ENCODE measurements at places on chromosomes 1 and 21. TPM values are rescaled to one million over a fixed set of nuclear protein-coding genes. Genes with fewer than 3 reads are reported as not detected.

DNA sequence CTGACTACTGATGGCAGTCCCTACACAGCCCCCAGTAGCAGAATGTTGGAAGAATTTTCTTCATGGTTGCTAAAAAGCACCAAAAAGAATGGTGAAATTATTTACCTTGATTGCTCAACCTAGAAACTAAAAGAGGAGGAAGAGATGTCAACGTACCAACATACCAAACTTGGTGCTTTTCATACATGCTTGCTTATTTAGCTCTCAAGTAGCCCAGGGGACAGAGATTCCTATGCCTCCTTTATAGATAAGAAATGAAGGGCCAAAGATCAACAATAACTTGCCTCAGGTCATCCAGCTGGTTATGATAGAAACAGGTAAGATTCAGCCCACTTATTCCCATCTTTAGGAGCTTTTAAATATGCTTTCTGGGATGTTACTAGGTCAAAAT is 170.6 kb downstream of the PIGK start:
- H3K36me3 ChIP-seq: no peaks in the 10 kb centered on the region
- no peak for DNase-seq
- H3K4me3 ChIP-seq: no peak overlapping the region
- no peaks in the 10 kb centered on the region for H3K27me3 ChIP-seq
- no peaks in the 10 kb centered on the region for H3K4me1 ChIP-seq
- no peak overlapping the region for H3K27ac ChIP-seq

- no peak for DNase-seq
- no peaks in the 10 kb centered on the region for H3K27me3 ChIP-seq
- no peak overlapping the region for H3K27ac ChIP-seq
- H3K36me3 ChIP-seq: no peaks in the 10 kb centered on the region
- H3K4me1 ChIP-seq: peaks cover 12% of the 10 kb centered on the region
Observed at GRCh38 chr1:84345220-84345619, 43.7 kb downstream of the SAMD13 start.

DNA sequence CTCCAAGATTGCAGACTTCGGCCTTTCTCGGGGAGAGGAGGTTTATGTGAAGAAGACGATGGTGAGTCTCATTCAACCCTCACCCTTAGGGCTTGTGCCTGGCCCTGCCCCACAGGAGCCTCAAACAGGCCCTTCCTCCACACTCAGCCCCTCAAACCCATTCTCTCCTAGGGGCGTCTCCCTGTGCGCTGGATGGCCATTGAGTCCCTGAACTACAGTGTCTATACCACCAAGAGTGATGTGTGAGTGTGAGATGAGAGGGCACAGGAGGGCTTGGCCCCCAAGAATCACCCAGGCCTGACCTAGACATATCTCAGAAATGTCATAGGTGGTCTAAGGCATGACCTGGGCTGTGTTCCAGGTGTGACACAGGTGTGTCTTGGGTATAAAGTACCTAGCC is 18.3 kb upstream of the MPL start:
- no peak overlapping the region for H3K4me3 ChIP-seq
- no peak for DNase-seq
- H3K36me3 ChIP-seq: no peaks in the 10 kb centered on the region
- no peaks in the 10 kb centered on the region for H3K4me1 ChIP-seq
- no peaks in the 10 kb centered on the region for H3K27me3 ChIP-seq
- no peak overlapping the region for H3K27ac ChIP-seq

DNA sequence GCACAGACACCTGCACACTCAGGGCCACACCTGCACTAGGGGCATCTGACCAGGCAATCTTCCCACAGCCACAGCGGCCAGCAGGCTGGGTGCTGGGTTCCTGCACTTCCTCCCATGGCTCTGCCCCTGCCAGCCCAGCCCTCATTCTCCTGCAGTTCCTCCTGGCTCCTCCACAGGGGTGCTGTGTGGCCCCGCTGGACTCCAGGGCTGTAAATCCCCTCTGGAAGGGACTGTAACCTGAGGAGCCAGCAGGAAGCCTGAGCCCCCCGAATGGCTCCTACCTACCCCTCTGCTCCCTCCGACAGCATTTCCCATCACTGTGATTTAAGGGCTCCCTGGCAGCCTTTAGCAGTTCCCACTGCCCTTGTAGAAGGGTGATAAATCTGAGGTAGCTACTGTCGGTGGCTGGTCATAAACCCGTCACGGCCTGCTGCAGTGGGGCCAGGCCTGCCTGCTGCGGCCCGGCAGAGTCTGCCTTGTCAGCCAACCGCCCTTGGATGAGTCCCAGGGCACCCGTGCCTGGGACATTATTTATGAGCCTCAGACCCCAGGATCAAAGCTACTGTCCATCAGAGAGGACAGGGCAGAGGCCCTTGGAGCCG is 8.8 kb downstream of the UBL4B start:
- no peak overlapping the region for H3K4me3 ChIP-seq
- H3K27me3 ChIP-seq: peaks cover 12% of the 10 kb centered on the region
- H3K36me3 ChIP-seq: no peaks in the 10 kb centered on the region
- DNase-seq: no peak

GRCh38 chr1:239388578-239388977 is 2.2 kb downstream of the CHRM3 start:
- H3K27ac ChIP-seq: no peak overlapping the region
- peaks cover 12% of the 10 kb centered on the region for H3K27me3 ChIP-seq
- no peak overlapping the region for H3K4me3 ChIP-seq
- no peaks in the 10 kb centered on the region for H3K36me3 ChIP-seq

- H3K4me3 ChIP-seq: no peak overlapping the region
- no peaks in the 10 kb centered on the region for H3K27me3 ChIP-seq
- H3K36me3 ChIP-seq: no peaks in the 10 kb centered on the region
- no peak for DNase-seq
- H3K27ac ChIP-seq: no peak overlapping the region
- H3K4me1 ChIP-seq: no peaks in the 10 kb centered on the region
Observed at GRCh38 chr1:18580047-18580446, 50.6 kb upstream of the PAX7 start.

- DNase-seq: no peak
- H3K36me3 ChIP-seq: no peaks in the 10 kb centered on the region
- no peaks in the 10 kb centered on the region for H3K4me1 ChIP-seq
- no peak overlapping the region for H3K27ac ChIP-seq
- no peak overlapping the region for H3K4me3 ChIP-seq
Observed at GRCh38 chr1:178959543-178960460, 65.9 kb upstream of the FAM20B start.

DNA sequence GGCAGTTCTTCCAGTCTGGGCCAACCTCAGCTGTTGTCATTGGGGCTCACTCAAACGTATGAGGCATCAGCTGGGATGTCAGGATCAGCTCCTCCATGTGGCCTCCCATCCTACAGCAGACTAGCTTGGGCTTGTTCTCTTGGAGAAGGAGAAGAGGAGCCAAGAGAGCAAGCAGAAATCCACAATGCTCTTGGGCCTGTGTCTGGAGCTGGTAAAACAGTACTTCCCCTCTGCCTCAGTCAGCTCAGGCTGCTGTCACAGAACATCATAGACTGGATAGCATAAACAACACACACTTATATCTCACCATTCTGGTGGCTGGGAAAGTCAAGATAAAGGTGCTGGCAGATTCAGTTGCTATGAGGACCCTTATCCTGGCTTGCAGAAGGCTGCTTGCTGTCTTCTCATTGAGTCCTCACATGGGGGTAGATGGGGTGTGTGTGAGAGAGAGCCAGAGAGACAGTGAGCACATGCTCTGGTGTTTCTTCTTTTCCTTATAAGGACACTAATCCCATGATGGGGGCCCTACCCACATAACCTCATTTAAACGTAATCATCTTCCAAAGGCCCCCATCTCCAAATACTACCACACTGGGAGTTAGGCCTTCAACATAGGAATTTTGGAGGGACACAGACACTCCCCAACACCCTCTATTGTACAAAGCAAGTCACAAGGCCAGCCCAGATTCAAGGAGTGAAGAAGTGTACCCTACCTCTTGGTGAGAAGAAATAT is 16.3 kb upstream of the DNAJC6 start:
- DNase-seq: no peak
- no peaks in the 10 kb centered on the region for H3K27me3 ChIP-seq
- H3K4me3 ChIP-seq: no peak overlapping the region

DNA sequence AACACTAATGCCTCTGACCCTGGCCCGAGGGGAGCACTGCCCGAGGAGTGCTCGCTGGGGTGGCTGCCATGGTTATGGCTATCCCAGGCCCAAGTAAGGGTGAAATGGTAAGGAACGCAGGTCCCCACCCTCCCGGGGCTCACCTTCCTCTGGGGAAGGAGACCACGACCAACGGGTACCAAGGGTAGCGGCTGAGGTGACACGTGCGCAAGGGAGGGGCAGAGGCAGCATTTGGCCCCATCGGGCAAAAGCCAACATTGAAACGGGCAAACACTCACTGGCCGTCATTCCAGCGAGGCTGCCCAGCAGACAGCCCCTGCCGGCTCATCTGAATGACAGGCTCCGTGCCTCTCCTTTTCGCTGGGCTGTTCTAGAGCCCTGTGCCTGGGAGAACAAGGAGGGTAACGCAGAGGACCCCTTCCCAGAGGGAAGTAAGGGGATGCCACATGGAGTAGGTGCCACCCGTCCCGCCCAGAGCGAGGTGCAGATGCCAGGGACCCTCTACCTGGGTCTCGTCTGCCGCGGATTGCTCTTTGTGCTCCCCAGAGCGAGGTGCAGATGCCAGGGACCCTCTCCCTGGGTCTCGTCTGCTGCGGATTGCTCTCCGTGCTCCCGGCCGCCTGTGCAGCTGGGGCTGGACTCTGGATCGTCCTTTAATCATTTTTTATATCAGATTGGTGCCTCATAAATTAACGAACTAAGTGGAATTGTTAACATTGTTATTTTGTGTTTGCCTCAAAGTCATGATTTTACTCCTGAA is 16.2 kb downstream of the ACTRT2 start:
- H3K4me3 ChIP-seq: no peak overlapping the region
- peak; percentile 36 for DNase-seq

DNA sequence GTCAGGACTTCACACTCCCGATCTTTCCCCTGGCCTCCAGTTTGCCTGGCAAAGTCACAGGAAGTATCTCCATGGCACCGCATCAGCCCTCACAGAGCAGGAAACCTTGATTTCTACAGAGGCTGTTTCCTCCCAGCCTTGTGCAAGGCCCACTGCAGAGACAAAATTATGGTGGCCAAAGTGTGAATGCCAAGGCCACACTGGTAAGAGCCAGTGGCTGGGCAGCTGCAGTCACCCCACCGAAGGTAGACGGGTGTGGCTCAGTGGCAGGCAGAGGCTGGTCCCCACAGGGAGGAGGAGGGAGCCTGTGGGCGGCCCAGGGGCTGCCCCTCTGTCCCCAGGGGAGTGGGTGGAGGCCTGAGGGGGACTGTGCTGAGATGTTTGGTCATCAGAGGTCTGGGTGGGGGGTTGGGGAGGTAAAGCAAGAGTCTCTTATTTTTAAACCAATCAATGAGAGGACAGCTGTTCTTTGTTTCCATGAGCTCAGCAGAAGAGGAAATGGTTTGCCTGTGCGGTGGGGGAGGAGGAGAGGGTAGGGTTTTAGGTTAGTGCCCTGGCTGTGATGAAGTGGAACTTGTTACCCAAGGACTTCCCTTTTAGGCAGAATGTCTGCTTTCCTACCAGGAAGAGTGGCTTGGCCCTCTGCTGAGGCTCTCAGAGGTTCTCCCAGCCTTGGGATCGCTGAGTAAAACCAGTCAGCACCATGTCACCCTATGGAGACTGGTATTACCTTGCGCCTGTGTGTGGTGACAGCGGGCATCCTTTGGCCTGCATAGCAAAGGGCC is 18.0 kb upstream of the BTG2 start:
- no peak overlapping the region for H3K4me3 ChIP-seq
- no peaks in the 10 kb centered on the region for H3K36me3 ChIP-seq
- peak; percentile 78 for DNase-seq
- H3K4me1 ChIP-seq: peaks cover 80% of the 10 kb centered on the region
- H3K27ac ChIP-seq: peak overlapping the region; percentile 91

GRCh38 chr1:13228343-13228781 is 2.4 kb upstream of the PRAMEF18 start:
- no peaks in the 10 kb centered on the region for H3K4me1 ChIP-seq
- no peaks in the 10 kb centered on the region for H3K36me3 ChIP-seq
- no peak overlapping the region for H3K27ac ChIP-seq
- H3K27me3 ChIP-seq: peaks cover 6% of the 10 kb centered on the region

GRCh38 chr1:42476605-42477004 is 13.5 kb downstream of the CCDC30 start:
- no peak overlapping the region for H3K4me3 ChIP-seq
- H3K27ac ChIP-seq: no peak overlapping the region
- H3K27me3 ChIP-seq: no peaks in the 10 kb centered on the region

- H3K4me3 ChIP-seq: no peak overlapping the region
- H3K36me3 ChIP-seq: no peaks in the 10 kb centered on the region
- H3K27ac ChIP-seq: no peak overlapping the region
- no peaks in the 10 kb centered on the region for H3K27me3 ChIP-seq
Observed at GRCh38 chr1:10504249-10504648, 29.5 kb downstream of the PEX14 start.

- H3K36me3 ChIP-seq: no peaks in the 10 kb centered on the region
- no peaks in the 10 kb centered on the region for H3K4me1 ChIP-seq
- no peak for DNase-seq
- no peaks in the 10 kb centered on the region for H3K27me3 ChIP-seq
Observed at GRCh38 chr1:176609556-176610408, 146.8 kb downstream of the PAPPA2 start.

DNA sequence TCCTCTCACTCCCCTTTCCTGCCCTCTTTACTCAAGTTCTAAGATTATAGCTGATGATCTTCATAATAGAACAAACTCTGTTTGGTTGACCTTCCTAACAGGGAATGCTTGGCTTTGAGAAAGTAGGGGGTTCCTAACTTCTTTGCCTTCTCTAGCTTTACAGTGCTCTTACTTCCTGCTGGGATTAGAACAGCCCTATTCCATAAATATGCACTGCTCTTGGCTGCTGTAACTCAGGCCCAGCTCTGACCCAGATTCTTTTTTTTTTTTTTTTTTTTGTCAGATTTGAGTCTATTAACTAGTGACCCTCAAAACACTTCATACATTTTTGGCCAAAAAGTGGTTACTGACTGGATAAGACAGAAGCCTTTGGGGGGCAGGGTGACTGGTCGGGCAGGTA is 39.4 kb upstream of the PIGV start:
- H3K4me1 ChIP-seq: peaks cover 64% of the 10 kb centered on the region
- no peaks in the 10 kb centered on the region for H3K27me3 ChIP-seq
- H3K36me3 ChIP-seq: no peaks in the 10 kb centered on the region
- no peak for DNase-seq
- no peak overlapping the region for H3K27ac ChIP-seq

Gene BCL10
- total RNA-seq: 8.2 TPM

Gene IGSF9
- not detected for total RNA-seq

Gene CDC42BPA
- total RNA-seq: 23.0 TPM

Gene CYYR1
- total RNA-seq: 7.1 TPM

Gene CATSPER4
- total RNA-seq: not detected

Gene ALPL
- 2.0 TPM for total RNA-seq

Gene OR2T33
- total RNA-seq: not detected

Gene RGS1
- total RNA-seq: 1.7 TPM

Gene MYOC
- total RNA-seq: 3.3 TPM

Gene PLPP3
- total RNA-seq: 51.0 TPM

Gene MNDA
- 1.2 TPM for total RNA-seq

Gene KRTAP7-1
- not detected for total RNA-seq

Gene AMY2A
- total RNA-seq: not detected

Gene C1orf146
- total RNA-seq: not detected

Gene COL16A1
- total RNA-seq: 8.0 TPM
